ENCODE measurements at places on chromosomes 12 and 14.

DNA sequence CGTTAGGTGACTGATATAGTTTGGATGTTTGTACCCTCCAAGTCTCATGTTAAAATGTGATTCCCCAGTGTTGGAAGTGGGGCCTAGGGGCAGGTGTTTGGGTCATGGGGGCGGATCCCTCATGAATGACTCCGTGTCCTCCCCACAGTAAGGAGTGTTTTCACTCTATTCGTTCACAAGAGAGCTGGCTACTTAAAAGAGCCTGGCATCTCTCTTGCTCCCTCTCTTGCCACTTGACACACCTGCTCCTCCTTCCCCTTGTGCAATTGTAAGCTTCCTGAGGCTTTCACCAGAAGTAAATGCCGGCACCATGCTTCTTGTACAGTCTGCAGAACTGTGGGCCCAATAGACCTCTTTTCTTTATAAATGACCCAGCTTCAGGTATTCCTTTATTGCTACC, 2.6 kb downstream of the IFI27L2 start:
- no peak for DNase-seq

DNA sequence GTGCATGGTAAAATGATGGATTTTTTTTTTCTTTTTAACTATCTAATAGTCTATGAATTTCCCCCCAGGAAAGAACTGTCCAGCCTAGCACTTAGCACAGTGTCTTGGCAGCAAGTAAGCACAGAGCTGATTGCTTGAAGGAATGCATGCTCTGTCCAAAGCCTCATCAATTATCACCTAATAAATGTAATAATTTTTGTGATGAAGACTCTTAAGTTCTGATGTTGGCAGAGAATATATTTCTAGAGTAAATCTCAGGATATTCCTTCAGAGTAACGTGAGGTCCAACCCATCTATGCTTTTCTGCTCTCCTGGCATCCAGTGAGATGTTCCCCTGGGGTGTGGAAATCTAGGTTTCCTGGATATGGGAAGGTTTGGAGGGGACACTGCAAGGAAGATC, 152.4 kb downstream of the TMX1 start:
- DNase-seq = no peak

DNA sequence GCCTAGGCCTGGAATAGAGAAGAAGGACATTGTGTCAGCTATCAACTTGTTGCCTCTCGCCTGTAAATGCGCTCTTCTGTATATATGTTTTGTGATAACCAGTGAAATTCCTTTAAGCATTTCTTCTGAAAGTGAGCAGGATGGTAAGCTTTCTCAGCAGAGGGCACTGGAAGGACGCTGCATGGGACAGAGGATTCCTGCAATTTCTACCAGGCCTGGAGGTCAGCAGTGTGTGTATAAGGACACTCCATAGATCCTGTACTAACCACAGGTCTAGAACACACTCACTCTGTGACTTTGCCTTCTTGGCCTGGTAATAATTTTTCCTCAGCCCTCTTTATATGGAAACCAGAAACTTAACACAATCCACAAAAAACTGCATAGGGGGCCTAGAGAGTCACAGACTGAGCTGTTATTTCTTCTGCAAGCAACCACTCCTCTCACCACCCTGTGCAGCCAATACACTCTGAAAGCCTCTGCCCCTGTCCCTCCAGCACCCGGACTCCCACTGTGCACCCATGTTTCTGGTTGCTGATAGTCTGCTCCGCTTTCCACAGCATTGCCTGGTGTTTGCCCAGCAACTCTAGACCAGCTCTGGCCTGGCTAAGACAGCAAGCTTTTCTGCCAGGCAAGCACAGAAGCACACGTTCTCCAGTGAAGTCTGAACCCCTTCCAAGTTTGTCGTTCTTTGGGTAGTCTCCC, 94.0 kb upstream of the RMST start:
- DNase-seq = no peak

DNA sequence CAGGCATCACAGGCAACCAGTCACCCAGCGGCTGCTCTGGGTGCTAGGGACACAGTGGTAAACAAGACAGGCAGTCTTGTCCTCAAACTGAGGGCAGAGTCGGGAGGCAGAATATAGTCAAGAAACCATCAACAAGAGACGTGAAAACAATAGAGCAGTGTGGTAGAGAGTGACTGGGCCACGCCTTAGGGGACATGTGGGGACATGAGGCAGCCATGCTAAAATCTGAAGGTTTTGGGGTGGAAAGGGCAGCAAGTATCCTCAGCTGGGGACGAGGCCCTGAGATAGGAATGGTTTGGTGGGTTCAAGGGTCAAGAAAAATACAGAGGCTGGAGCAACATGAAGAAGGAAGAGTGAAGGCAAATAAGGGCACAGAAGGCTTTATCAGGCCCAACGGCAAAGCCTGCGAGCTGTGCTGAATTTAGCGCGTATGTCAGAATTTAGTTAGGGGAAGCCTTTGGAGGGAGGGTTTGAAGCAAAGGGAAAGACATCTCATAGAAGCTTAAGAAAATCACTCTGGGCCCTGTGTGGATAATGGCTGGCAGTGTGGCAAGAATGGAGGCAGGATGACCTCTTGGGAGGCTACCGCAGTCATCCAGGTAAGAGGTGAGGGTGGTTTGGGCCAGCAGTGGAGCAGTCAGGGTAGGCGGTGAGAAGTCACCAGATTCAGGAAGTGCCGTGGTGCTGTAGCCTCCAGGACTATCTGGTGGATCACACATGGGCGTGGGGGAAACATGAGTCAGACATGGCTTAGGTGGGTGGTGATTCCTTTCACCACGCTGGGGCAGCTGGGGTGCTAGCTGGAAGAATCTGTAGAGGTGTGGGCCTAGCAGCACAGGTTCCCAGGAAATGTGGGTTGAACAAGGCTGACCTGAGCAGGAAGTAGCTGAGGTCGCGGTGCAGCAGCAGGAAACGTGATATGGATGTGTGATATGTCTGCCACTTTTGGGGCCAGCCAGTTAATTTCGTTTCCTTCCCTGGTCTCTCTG, 3.0 kb downstream of the EVL start:
- DNase-seq = no peak

- no peak for DNase-seq
Measured at GRCh38 chr12:57909611-57910010, 31.8 kb upstream of the ATP23 start.

- no peak for DNase-seq
Measured at GRCh38 chr12:96132819-96133218, 61.4 kb upstream of the ELK3 start.

Data from GM18507 (cell line).